ENCODE measurements at places on chromosomes 6 and 20.

- DNase-seq, result no peak
Measured at GRCh38 chr6:93784794-93785693, 365.7 kb upstream of the EPHA7 start.

GRCh38 chr6:5764401-5764955 lies 242.2 kb downstream of the NRN1 start:
- no peak for DNase-seq

- no peak for DNase-seq
Measured at GRCh38 chr20:50519036-50519762, 9.0 kb downstream of the PTPN1 start.

DNA sequence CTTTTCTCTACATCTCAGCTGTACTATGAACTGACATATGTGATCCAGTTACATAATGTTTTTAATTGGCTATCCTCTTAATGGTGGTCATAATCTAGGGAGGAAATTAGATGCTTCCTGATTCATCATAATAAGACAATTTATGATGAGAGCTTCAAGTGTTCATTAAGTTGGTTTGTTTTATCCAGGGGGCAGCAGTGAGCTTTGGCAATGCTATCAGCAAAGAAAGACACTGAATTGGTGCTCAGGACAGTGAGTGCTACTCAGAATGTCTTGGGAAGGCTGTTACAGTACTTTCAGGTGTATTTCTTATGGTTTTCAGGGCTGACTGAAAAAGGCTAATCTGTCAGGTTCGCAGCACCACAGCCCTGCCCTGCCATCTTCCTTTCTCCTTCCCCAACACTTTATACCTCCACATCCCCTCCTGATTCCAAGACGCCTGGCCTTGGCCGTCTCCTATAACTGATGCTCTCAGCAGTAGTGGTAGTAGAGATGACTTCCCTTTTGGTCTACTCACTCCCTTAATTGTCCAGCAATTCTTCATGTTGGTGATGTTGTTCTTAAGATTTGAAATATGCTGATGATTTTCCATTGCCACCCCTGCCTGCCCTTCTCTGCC lies 67.0 kb upstream of the TNFAIP3 start:
- DNase-seq, result peak; percentile 82

- no peak for DNase-seq
Measured at GRCh38 chr6:5570641-5571040, 309.3 kb downstream of the FARS2 start.

DNA sequence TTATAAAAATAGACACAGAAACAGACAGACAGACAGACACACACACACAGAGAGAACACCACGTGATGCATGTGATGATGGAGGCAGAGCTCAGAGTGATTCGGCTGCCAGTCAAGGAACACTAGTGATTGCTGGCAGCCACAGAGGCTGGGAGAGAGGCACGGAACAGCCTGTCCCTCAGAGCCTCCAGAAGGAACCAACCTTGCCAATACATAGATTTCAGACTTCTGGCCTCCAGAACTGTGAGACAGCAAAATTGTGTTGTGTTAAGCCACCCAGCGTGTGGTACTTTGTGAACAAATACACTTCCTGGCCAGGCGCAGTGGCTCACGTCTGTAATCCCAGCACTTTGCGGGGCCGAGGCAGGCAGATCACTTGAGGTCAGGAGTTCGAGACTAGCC lies 9.5 kb upstream of the PARD6B start:
- DNase-seq, result no peak

DNA sequence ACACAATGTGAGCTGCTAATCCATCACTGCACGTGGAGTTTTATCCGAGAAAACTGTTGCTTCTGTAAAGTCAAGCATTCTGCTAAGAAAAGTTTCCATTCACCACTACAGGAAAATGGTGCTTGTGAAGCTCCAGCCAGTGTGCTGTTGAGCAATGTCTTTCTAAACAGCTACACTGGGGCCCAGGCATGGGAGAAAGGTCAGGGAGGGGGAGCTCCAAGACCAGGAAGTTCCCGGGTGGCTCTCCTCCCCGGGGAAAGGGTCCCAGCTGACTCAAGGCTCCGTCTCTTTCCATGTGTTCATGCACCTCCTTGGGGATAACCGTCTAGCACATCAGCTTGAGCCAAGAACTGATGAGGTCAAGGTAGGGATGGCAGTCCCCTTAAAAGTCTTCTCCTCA lies 20.5 kb downstream of the RPP40 start:
- no peak for DNase-seq

GRCh38 chr6:150491131-150491810 lies 108.4 kb upstream of the PLEKHG1 start:
- no peak for DNase-seq

- no peak for DNase-seq
Measured at GRCh38 chr20:19310541-19310940, 98.1 kb downstream of the SLC24A3 start.

DNA sequence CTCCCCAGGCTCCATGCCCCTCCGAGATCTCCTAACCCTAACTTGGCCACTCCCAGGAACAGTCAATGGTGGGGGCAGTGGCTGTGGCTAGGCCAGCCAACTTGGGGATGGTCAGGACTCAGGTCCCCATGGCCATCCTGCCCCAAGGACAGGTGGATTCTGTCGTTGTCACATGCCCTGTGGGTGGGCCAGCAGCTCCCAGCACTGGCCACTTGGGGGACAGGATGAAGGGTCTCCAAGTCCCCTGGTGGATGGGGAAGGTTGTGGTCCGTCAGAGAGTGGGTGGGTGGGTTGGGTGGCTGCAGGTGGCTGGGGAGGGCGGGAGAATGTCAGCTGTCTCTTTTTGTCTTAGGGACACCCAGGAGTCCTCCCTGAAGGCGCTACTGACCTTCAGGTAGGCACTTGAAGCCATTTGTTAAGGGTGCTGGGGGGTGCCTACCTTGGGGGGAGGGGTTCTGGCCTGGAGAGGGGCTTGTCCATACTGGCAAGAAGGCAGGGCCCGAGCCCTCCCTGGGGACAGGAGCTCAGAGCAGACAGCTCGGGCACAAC lies 5.5 kb downstream of the COL9A3 start:
- DNase-seq, result no peak

- DNase-seq, result no peak
Measured at GRCh38 chr20:50711113-50711825, 19.9 kb upstream of the RIPOR3 start.

DNA sequence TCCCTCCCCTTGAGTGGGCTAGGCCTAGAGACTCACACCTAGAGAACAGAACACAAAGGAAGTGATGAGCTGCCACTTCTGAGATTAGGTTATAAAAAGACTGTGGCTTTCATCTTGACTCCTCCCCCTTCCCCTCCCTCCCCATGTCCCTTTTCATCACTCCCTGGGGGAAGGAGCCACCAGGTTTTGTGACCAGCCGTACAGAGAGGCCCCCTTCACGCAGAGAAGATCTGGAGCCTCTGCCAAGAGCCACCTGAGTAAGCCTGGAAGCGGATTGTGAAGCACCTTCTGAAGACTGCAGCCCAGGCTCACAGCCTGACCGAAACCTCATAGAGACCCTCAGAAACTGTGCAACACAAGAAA lies 118.4 kb upstream of the NXT1 start:
- no peak for DNase-seq
